Activated CD4-positive, alpha-beta T cell treated with anti-CD3 and anti-CD28 coated beads, Interleukin-2, amount 10 ng/mL, durations not matched to agents 7 days and 5 days (primary cell): ENCODE measurements at places on chromosomes 11 and 22.

DNA sequence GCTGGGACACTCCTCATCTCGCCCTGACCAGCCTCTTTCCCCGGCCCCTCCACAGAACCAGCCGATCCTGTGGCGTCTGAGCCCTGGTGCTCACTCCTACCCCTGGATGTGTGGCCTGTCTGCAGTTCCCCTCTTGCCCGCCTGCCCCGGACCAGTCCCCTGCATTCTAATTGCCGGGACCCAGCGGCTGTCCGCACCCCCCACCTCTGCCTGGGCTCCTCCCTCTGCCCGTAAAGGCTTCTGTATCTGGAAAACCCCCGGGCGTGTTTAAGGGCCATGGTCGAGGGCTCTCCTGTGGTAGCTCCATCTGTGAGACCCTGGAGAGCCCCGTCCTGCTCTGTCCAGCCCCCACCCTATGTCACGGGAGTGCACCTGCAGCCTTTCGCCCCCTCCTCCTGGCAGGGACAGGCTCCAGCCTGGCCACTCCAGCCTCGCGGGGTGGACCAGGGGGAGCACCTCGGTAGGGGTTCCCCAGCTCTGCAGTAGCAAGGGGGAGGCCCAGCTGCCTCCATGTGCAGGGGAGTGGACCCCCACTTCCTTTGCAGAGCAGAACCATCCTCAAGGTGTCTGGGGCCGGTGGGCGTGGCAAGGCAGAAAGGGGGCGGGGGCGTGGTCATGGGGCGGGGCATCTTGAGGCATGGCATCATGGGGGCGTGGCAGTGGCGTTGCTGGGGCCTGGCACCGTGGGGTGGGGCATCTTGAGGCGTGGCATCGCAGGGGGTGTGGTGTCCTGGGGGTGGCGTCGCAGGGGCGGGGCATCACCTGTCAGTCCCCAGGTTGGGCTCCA lies 430.4 kb downstream of the TBC1D22A start:
- no peak for DNase-seq

DNA sequence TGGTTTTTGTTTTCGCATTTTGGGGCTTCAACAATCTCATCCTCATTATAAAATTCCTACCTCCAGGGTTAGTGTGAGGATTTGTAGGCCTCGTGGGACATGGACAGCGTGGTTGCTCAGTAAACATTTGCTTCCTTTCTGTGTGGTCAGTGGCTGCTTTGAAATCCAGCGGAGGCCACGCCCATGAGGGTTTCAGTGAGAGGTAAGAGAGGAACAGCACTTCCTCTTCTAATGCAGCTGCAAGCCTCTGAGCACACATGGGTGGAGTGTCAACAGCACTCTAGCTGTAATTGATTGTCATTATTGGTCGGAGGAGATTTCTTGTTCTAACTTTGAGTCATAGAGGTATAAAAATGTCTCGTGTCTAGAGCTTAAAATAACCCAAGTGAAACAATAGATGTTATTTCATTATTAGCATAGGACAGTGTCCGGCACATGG lies 6.0 kb upstream of the ARHGAP42 start:
- peak; percentile 57 for DNase-seq

- no peak for DNase-seq
Measured at GRCh38 chr11:104898685-104899013, 389 bp upstream of the CASP12 start.

- no peak for DNase-seq
Measured at GRCh38 chr11:37364246-37364839, 766.3 kb upstream of the RAG2 start.

DNA sequence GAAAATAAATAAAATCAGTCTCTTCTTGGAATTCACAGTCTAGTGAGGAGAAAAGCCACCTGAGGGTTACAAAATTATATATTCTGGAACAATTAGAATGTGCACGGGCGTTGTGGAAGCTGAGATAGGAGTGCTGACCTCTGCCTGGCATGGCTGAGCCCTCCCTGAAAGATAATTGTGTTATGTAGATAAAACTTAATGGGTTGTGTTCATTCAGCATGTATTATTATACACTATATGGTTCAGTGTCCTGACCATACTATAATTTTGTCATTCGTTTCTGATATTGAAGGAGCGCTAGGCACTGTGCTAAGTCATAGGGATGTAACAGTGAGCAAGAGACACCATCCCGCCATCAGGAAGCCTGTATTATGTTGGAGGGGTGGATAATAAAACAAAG lies 3.7 kb downstream of the ACAT1 start:
- DNase-seq: no peak
